ENCODE measurements at places on chromosomes 2 and 18.

- DNase-seq, result no peak
- H3K27ac ChIP-seq, result no peak overlapping the region
- no peaks in the 10 kb centered on the region for H3K27me3 ChIP-seq
- peaks cover 11% of the 10 kb centered on the region for H3K36me3 ChIP-seq
- H3K4me1 ChIP-seq, result no peaks in the 10 kb centered on the region
These were observed 18.7 kb downstream of the CASP8 start for GRCh38 chr2:201279079-201279478.

GRCh38 chr2:170298115-170298514 is 120.2 kb downstream of the MYO3B start:
- H3K4me1 ChIP-seq, result no peaks in the 10 kb centered on the region
- H3K27ac ChIP-seq, result no peak overlapping the region
- no peaks in the 10 kb centered on the region for H3K36me3 ChIP-seq
- no peak for DNase-seq
- H3K4me3 ChIP-seq, result no peak overlapping the region

GRCh38 chr2:67625178-67625577 is 228.0 kb downstream of the ETAA1 start:
- no peaks in the 10 kb centered on the region for H3K36me3 ChIP-seq
- H3K27me3 ChIP-seq, result no peaks in the 10 kb centered on the region
- no peak for DNase-seq
- H3K4me3 ChIP-seq, result no peak overlapping the region
- no peak overlapping the region for H3K27ac ChIP-seq
- no peaks in the 10 kb centered on the region for H3K4me1 ChIP-seq

- H3K36me3 ChIP-seq, result no peaks in the 10 kb centered on the region
- no peak for DNase-seq
- peaks cover 28% of the 10 kb centered on the region for H3K4me1 ChIP-seq
- H3K27me3 ChIP-seq, result no peaks in the 10 kb centered on the region
- no peak overlapping the region for H3K4me3 ChIP-seq
These were observed 325.1 kb downstream of the RND3 start for GRCh38 chr2:150162241-150162942.

DNA sequence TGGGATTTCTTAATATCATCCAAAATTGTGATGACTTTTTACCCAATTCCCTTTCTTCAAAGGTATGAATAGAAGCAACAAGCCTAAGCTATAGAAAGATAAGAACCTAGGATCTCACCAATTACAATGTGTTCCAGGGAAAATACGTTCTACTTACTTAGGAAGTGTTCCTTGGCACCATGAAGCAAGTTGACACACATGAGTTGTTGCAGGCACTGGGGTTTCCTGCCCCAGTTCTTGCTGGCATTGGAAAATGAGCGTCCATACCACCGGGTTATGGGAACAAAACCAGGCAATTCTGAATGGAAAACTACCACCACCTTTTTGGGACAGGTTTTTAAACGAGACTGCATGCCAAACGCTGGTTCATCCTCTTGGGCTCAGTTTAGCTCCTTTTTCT is 46.2 kb downstream of the CCBE1 start:
- H3K36me3 ChIP-seq, result no peaks in the 10 kb centered on the region
- no peaks in the 10 kb centered on the region for H3K27me3 ChIP-seq
- no peak for DNase-seq
- H3K27ac ChIP-seq, result no peak overlapping the region

DNA sequence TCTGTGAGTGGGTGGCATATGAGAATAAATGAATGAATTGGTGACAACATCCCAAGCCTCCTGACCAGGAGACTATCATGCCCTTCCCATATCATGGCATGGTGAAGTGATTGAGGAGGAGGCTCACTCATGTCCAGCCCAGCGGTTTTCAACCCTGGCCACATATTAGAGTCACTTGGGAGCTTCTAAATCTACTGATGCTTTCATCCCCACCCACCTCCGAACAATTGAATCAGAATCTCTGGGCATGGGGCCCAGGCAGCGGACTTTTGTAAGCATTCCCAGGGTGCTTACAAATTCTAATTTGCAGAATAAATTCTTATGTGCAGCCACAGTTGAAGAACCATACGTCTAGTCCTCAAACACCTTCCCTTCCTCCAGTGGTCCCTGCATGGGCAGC is 81.7 kb upstream of the SEC11C start:
- no peaks in the 10 kb centered on the region for H3K36me3 ChIP-seq
- no peak for DNase-seq
- no peaks in the 10 kb centered on the region for H3K27me3 ChIP-seq
- H3K27ac ChIP-seq, result no peak overlapping the region
- no peaks in the 10 kb centered on the region for H3K4me1 ChIP-seq

- H3K4me1 ChIP-seq, result peaks cover 19% of the 10 kb centered on the region
- H3K36me3 ChIP-seq, result no peaks in the 10 kb centered on the region
- H3K27me3 ChIP-seq, result no peaks in the 10 kb centered on the region
- peak overlapping the region; percentile 51 for H3K4me3 ChIP-seq
- peak overlapping the region; percentile 3 for H3K27ac ChIP-seq
- peak; percentile 89 for DNase-seq
These were observed 122.7 kb downstream of the COL6A3 start for GRCh38 chr2:237291138-237291792.

DNA sequence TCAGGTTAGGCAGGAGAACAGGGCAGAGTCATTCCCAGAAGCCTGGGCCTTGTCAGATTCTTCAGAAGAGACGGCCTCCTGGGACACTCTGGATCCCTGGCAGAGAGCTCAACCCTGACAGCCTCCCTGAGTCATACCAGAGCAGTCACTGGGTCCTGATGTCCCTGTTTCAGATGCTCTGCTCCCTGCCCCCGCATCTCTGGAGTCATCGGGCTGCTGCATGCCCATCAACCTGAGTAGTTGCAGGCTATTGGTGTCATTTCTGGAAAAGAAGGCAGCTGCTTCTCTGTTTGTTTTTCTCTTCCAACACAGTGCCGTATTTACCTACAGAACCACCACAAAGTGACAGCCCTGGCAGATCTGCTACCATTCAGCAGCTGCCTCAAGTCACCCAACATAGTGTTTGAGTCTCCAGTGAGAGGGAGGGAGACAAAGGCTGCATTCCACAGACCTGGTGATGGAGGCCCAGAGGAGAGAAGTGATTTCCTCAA is 145.1 kb downstream of the B3GNT2 start:
- no peak overlapping the region for H3K4me3 ChIP-seq
- no peaks in the 10 kb centered on the region for H3K27me3 ChIP-seq
- no peak overlapping the region for H3K27ac ChIP-seq
- DNase-seq, result peak; percentile 38
- no peaks in the 10 kb centered on the region for H3K36me3 ChIP-seq

- no peaks in the 10 kb centered on the region for H3K27me3 ChIP-seq
- H3K4me3 ChIP-seq, result no peak overlapping the region
- no peak overlapping the region for H3K27ac ChIP-seq
- no peak for DNase-seq
- H3K4me1 ChIP-seq, result no peaks in the 10 kb centered on the region
- H3K36me3 ChIP-seq, result no peaks in the 10 kb centered on the region
These were observed 22.6 kb upstream of the PELI1 start for GRCh38 chr2:64166637-64167420.

DNA sequence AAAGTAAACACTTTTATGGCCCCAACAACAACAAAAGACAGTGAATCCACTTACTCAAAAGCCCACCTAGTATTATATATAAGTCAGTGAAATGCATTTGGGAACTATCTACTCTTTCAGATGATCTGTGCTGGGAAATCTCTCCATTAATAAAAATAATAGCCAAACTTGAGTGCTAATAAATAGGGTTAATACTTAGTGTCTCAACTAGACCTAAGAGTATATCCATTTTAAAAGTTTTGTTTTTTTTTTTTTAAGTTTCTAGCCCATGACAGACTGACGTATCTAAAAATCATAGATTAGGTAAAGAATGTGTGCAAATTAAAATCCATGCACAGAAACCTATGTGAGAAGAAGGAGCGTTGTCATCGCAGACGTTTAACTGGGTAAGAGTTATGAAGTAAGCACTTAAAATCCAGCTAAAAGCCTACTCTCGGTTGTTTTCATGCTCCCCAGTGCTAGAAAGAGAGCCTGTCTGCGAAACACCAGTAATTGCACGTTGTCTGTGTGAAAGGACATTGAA is 83.4 kb upstream of the PELI1 start:
- no peak for DNase-seq
- H3K27ac ChIP-seq, result no peak overlapping the region
- peak overlapping the region; percentile 50 for H3K4me3 ChIP-seq
- no peaks in the 10 kb centered on the region for H3K36me3 ChIP-seq

DNA sequence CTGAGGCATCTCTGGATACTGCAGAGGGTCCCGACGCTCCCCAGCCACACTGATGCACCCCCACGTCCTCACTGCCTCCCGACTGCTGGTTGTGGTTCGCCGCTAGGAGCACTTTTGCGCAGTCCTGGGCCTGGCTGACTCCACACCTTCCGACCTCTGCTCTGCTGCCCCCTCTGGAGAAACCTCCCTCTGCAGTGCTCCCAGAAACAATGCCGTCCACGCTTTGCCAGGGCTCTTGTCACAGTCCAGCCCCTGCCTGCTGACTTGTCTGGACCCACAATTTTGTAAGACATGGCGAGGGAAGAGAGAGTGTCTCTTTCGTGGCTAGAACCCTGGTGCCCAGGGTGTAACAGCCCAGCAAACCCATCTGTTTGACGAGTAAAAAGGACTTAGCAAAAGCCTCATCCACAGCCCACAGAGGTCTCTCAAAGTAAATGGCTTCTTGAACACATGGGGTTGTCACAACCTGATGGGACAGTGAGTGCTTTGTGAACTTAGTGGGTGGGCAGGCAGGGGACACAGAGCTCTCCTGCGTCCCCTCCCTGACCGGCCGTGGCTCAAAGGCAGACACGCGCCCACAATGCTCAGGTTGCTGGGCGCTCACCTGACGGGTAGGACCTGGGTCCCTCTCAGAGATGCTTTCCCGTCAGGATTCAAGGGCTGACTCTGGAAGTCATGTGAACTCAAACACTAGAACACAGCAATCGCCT is 4.0 kb downstream of the COPS9 start:
- no peak overlapping the region for H3K4me3 ChIP-seq
- peaks cover 28% of the 10 kb centered on the region for H3K36me3 ChIP-seq
- no peak overlapping the region for H3K27ac ChIP-seq
- H3K27me3 ChIP-seq, result no peaks in the 10 kb centered on the region
- no peak for DNase-seq
- peaks cover 17% of the 10 kb centered on the region for H3K4me1 ChIP-seq

- no peak overlapping the region for H3K27ac ChIP-seq
- peaks cover 47% of the 10 kb centered on the region for H3K4me1 ChIP-seq
- DNase-seq, result no peak
- no peak overlapping the region for H3K4me3 ChIP-seq
These were observed 31.3 kb downstream of the HS1BP3 start for GRCh38 chr2:20619624-20620024.

GRCh38 chr2:241820625-241821384 is 11.8 kb downstream of the NEU4 start:
- H3K36me3 ChIP-seq, result no peaks in the 10 kb centered on the region
- no peaks in the 10 kb centered on the region for H3K4me1 ChIP-seq
- H3K4me3 ChIP-seq, result no peak overlapping the region
- H3K27me3 ChIP-seq, result peaks cover 71% of the 10 kb centered on the region
- no peak for DNase-seq
- H3K27ac ChIP-seq, result no peak overlapping the region

DNA sequence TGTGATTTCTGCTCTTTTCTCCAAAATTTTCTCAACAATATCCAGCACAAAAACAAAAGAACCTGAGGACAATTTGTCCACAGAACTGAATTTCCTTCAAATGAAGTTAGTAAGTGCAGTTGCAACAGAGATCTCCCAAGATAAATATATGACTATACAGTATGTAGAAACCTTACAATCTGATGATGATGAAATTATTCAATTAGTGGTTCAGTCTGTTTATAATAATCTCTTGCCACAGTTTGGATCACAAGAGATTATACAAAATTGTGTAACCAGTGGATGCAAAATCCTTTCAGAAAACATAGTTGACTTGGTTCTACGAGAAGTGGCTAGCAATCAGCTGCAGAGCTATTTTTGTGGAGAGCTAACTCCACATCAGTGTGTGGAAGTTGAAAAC is 68.7 kb downstream of the FSIP2 start:
- DNase-seq, result no peak
- H3K27ac ChIP-seq, result no peak overlapping the region
- no peaks in the 10 kb centered on the region for H3K36me3 ChIP-seq

GRCh38 chr2:222477962-222478608 is 53.7 kb downstream of the SGPP2 start:
- no peaks in the 10 kb centered on the region for H3K27me3 ChIP-seq
- H3K4me1 ChIP-seq, result no peaks in the 10 kb centered on the region
- no peaks in the 10 kb centered on the region for H3K36me3 ChIP-seq
- no peak overlapping the region for H3K4me3 ChIP-seq

GRCh38 chr2:235939471-235939870 is 228.7 kb downstream of the GBX2 start:
- no peak overlapping the region for H3K4me3 ChIP-seq
- H3K4me1 ChIP-seq, result no peaks in the 10 kb centered on the region
- no peak overlapping the region for H3K27ac ChIP-seq
- H3K36me3 ChIP-seq, result peaks cover 17% of the 10 kb centered on the region
- no peak for DNase-seq
